ENCODE measurements at places on chromosomes 7 and 10.

DNA sequence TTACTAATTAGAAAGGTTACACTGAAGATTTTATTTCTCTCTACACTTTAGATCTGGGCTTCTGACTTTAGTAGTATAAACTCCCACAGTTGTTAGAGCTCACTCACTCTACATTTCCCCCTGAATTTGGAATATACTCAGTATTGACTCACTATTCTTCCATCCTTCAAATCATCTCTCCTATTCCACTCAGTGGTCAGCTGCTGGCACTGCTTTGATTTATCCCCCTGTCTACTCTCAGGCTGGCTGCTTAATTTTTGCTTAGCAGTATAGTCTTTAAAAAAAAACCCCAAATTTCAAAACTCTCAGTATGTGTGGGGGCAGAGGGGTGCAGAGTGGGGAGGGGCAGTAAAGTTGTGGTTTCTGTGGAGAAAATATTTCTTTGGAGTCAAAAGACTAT lies 68.9 kb downstream of the CDK6 start:
- no peak for DNase-seq

DNA sequence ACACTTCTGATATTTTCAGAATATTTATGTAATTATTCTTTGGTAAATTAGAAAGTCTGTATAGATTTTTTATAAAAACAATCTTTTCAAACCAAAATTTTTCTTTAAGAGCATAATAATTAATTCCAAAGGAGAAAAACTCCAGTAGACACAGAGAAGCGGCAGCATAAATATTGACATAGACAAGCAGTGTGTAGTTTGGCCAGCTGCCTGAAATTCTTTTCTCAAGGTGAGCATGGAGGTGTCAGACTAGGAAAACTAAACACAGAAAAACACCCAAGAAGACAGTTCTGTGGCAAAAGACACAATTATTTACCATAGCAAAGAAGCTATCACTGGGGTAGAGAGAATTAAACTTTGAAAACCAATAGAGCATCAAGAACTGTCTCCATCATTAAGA lies 82.4 kb downstream of the KLF6 start:
- DNase-seq, result no peak

GRCh38 chr10:123529146-123529760 lies 136.9 kb upstream of the GPR26 start:
- DNase-seq, result no peak

GRCh38 chr7:44845451-44845850 lies 2.4 kb downstream of the H2AZ2 start:
- DNase-seq, result no peak

DNA sequence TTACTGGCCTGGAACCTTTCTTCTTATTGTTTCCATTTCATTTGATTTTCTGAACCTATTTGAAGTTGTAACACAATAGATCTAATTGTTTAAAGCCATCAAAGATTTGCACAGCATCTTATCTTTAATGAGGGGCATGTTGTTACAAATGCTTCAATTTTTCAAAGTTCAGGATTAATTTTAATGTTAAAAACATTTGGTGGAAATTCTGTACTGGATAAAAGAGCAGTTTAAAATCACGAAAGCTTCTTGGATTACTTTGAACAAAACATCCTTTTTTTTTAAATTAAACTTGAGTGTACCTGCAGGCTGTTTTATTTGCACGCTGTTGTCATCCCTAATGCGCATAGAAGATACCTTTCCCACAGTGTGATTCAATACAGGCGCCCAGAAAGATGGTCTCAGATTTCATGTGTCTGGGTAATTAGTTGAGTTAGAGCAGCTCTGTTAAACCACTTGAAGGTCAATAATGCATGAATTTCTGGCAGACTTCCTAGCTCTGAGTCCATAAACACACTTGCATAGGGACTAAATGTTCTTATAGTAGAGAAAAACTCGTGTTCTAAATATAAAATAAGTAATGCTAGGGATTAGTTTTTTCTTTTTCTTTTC lies 29.3 kb upstream of the DDX50 start:
- DNase-seq, result peak; percentile 90

GRCh38 chr7:103001210-103001609 lies 73.4 kb downstream of the FBXL13 start:
- no peak for DNase-seq

DNA sequence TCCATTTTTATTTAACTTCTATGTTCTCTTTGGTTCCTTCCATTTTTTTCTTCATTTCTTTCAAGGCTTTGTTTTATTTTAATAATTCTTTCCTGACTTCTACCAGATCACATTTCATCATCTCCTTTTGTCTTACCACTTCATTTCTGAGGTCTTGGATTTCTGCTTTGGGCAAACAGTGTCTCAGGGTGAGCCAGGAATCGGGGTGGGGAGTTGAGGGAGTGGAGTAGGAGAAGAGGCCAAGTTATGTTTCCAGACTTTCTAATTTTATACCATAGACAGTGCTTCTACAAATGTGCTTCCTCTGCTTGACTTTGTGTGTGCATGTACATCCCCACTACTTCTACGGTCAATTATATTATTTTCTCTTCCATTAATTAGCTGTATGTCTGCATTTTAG lies 112.1 kb downstream of the PRKG1 start:
- no peak for DNase-seq

DNA sequence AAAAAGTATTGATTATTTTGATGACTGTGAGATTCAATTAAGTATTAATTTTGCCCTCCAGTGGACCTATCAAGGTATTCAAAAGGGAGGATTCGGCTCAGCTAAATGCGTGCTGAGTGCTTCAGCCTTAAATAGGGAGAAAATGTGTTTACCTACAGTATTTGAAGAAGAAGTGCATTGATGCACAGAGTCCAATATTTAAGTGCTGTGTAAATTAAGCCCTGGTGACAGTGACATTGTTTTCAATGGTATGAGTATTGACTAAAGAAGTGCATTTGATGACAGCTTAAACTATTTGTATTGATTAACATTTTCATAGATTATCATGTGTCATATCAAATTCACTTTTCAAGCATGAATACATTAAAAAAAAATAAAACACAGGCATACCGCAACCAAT lies 106.6 kb downstream of the POU6F2 start:
- no peak for DNase-seq

- DNase-seq, result no peak
These were observed 84.2 kb downstream of the AUTS2 start for GRCh38 chr7:69682518-69682917.

DNA sequence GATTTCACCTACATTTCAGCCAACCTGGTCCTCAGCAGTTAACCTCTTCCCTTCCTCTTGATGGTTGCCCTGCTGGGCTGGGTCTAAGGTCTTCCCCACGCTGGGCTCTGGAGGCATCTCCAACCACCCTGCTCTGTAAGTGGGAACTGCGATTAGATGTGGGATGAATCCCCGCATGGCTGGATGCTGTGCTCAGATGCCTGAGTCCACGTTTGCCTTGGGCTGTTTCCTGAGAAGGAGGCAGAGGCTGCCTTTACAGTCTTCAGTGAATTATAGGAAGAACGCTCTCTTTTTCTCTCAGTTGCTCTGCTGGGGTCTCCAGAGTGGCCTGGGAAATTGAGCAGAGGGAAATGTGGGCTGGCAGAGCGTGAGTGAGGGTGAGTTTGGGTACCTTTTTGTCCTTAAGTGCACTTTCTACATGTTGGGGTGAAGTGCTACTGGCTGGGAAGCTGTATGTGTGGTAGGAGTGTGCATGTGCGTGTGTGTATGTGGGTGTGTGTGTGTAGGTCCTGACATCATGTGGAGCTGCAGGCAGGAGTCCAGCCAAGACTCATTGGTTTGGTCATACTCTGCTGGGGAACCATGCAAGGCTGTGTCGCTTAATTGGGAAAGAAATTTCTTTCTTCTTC lies 1.5 kb downstream of the GIMAP8 start:
- DNase-seq, result no peak

GRCh38 chr10:48714088-48714487 lies 29.4 kb downstream of the WDFY4 start:
- DNase-seq, result no peak

GRCh38 chr10:112758961-112759360 lies 191.1 kb upstream of the TCF7L2 start:
- no peak for DNase-seq

DNA sequence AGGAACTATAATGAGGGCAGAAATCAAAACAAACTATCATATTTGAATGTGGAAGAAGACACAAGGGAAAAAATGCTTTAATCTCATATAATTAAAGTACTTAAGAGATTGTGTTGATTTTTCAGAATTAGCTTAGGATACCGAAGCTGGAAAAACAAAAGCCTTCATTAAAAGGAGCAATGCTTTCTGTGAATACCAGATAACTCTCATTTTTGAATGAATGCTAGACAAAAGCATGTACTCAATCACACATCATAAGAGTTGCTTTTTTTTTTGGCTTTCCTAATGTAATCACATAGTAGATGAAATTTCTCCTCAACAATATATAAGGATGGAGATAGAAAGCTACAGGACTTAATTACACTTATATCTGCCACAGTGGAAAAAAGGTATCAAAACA lies 43.3 kb downstream of the CADPS2 start:
- no peak for DNase-seq

GRCh38 chr7:131508754-131509486 lies 47.5 kb downstream of the PODXL start:
- no peak for DNase-seq

DNA sequence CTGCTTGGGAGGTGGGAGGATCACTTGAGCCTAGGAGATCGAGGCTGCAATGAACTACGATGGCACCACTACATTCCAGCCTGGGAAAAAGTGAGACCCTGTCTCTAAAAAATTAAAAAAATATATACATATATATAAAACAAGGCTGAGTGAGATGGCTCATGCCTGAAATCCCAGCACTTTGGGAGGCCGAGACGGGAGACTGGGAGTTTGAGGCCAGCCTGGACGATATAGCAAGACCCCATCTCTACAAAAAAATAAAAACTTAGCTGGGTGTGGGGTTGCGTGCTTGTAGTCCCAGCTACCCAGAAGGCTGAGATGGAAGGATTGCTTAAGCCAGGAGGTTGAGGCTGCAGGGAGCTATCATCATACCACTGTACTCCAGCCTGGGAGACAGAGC lies 87.6 kb downstream of the CARD11 start:
- DNase-seq, result no peak

GRCh38 chr10:9823268-9823930 lies 1194.3 kb upstream of the CELF2 start:
- no peak for DNase-seq

- DNase-seq, result no peak
These were observed 26.8 kb upstream of the ZNF746 start for GRCh38 chr7:149524394-149524793.

GRCh38 chr10:113026679-113027078 lies 76.6 kb downstream of the TCF7L2 start:
- DNase-seq, result peak; percentile 35

DNA sequence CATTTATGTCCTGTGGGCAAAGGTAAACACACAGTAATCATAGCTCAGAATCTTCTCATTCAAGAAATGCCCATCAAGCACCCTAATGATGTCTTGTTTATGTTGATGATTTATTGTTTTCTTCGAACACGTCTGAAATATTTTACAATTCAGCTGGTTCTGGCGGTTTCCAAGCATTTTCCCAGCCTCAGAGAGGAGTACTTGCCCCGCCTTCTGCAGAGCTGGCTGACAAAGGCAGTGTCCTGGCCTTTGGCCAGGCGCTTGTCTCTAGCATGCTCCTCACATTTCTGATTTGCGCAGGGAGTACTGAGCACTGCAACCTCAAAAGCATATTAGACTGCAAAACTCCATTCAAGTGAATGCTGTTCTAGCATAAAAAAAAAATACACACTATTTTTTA lies 314.2 kb upstream of the GNAI1 start:
- DNase-seq, result no peak

- DNase-seq, result no peak
These were observed 69.2 kb upstream of the DOCK1 start for GRCh38 chr10:126836009-126836408.

DNA sequence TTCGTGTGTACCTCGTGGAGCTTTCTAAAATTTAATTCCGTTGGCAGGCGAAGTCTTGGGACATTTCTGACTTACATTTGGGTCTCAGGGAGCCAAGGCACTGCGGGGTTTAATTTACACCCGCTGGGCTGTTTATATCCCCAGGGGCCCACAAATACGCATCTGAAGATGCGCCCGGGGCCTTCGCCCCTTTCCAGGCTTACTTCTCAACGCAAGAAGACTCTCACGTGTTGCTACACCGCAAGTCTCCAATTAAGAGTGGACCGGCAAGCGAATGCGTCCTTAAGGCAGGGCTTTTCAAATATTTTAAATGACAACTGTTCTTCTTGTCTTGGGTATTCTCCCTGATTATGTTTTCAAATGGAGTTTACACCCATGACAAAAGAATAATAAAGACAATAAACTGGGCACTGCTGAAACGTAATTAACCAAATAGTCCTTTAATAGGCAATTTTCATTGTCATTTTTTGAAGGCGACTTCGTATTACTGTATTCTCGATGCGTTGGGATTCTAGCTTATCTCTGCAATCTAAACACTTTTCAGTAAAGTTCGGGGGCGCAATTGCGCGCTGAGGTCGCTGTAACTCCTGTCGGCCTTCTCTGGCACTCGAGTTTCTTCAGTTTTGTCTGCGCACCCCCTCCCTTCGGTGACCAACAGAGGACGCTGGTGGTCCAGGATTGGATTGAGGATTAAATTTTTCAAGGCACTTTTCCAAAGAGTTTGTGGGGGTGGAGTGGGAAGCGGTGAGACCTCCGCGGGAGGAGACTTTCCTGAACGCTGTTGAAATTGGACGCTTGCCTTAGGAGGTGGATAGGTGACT lies 837 bp upstream of the IGFBP3 start:
- DNase-seq, result no peak

- no peak for DNase-seq
These were observed 16.6 kb upstream of the WDFY4 start for GRCh38 chr10:48667960-48668590.

- no peak for DNase-seq
These were observed 54.5 kb downstream of the COL1A2 start for GRCh38 chr7:94449151-94449725.

GRCh38 chr10:132687181-132687892 lies 98.6 kb downstream of the NKX6-2 start:
- no peak for DNase-seq

DNA sequence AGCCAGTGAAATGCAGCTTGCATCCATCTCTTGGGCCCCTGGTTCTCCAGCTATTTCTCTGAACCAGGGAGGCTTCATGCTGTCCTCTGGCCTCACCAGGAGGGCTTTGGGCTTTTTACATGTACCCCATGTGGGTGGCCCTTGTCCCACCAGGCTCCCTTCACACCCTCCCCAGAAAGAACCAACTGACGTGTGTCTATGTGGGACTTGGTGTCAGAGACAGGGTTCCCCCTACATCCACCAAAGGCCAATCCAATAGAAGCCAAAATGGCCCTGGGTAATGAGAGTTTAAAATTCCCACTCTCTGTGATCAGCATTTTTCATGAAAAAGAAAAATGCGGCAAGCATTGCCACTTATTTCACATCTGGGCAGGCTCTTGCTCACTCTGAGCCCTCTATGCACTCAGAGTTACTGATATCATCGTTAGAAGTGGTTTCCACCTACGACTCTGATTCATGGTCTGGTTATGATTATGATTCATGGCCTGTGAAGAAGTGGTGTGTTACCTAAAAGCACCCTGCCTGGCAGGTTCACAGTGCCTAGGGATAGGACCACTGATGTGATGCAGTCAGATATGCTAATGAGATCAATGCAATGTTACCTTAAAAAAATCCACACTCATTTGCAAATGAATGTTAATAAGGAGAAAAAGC lies 133.5 kb downstream of the BUB3 start:
- DNase-seq, result peak; percentile 71

- DNase-seq, result no peak
These were observed 96.5 kb upstream of the NAMPT start for GRCh38 chr7:106381252-106381651.

Data from non-pigmented ciliary epithelial cell (primary cell).